ENCODE measurements at places on chromosomes 6 and 20.

DNA sequence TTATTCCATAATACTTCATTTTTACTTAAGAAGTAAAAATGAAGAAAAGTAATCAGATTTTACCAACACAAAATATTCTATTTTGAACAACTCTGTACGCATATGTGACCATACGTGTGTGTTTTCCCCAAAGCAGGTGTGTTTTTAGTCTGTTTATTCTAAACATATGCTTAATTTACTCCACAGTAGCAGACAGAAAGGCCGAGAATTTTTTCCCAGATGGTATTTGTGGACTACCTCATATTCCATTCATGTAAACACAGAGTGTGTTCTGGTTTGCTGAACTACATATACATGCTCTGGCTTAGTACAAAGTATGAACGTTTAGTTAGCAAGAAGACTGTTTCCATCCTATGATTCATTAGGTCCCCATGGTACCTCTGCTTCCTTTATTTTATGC lies 233.3 kb upstream of the RUNX2 start:
- no peak for DNase-seq

GRCh38 chr6:149079911-149080491 lies 237.5 kb upstream of the TAB2 start:
- no peak for DNase-seq

- no peak for DNase-seq
Observed at GRCh38 chr6:149129371-149130077, 188.0 kb upstream of the TAB2 start.

GRCh38 chr20:9789131-9789530 lies 49.7 kb downstream of the PAK5 start:
- no peak for DNase-seq

- no peak for DNase-seq
Observed at GRCh38 chr6:2866171-2866846, 24.6 kb upstream of the SERPINB1 start.

- peak; percentile 57 for DNase-seq
Observed at GRCh38 chr6:18601516-18602020, 214.4 kb downstream of the RNF144B start.

DNA sequence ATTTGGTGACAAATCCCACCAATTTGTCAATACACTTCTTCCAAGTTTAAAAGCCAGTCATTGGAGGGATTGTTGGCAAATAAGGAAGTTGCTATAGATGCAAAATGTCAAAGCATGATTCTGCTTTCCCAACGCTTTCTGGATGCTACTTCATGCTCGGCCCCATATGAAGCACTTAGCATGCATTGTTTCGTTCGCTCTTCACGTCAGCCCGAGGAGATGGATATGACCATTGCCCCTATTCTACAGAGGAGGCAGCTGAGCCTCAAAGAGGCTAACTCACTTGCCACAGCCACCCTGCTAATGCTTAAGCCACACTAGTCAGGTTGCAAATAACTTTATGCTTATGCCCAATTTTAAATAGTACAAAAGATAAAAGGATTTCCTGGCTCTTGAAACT lies 2.8 kb upstream of the NXT1 start:
- no peak for DNase-seq

GRCh38 chr6:148351309-148351708 lies 8.7 kb downstream of the SASH1 start:
- DNase-seq, result no peak

- no peak for DNase-seq
Observed at GRCh38 chr6:108904741-108905140, 56.5 kb downstream of the ARMC2 start.

DNA sequence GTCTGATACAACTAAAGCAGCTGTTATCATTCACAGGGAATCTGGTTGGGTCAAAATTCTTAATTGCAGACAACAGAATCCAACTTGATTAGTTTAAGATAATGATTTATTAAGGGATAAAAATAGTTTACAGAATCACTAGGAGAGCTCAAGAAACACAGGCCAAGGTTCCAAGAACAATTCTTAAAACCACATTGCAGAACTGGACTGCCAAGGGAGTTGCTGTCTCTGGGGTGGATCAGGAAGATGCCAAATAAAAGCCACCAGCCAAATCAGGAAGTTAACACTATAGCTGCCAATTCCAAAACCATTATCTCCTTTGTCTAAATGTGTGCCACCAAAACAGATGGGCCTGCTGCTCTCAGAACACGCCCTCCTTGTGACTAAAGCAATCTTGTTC lies 53.7 kb downstream of the NUDT3 start:
- no peak for DNase-seq

DNA sequence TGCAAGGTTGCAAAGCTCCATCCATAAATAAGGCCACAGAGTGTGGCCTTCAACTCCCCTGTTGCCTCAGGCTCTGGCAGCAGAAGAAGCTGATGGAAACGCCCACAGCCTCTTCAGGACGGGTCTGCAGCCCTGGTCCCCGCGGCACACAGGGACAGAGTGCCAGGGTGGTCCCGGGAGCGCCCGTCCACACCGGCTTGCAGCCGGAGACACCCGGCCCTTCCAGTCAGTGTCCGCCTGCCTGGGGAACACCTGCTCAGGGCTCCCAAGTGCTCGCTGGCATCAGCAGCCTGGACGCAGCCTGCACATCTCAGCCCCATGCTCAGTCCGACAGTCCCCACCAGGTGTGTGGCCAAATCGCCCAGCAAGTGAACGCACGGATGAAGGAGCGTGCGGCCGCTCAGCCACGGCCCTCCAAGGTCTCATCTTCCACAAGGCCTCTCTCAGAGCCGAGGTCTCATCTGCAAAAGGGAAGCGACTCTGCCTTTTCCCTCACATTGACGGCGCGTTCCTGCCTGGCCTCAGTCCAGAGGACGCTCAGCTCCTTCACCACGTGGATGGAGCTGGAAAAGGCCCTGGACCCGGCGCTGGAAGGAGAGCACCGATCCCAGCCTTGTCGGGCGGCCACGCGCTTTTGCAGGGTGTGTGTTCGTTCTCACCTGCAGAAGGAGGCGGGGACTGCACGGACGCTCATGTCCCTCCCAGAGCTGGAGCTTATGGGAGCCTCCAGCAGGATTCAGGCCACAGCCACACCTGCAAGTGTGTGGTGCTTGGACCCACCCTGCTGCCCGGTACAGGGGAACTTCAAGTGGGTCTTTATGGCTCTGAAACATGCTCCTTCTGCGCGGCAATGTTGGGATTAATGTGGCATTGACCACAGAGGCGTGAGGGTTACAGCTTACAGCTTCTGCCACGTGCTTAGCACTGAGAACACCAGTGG lies 180.4 kb downstream of the DLL1 start:
- DNase-seq, result no peak

- no peak for DNase-seq
Observed at GRCh38 chr6:53062169-53062539, 3.0 kb upstream of the FBXO9 start.

DNA sequence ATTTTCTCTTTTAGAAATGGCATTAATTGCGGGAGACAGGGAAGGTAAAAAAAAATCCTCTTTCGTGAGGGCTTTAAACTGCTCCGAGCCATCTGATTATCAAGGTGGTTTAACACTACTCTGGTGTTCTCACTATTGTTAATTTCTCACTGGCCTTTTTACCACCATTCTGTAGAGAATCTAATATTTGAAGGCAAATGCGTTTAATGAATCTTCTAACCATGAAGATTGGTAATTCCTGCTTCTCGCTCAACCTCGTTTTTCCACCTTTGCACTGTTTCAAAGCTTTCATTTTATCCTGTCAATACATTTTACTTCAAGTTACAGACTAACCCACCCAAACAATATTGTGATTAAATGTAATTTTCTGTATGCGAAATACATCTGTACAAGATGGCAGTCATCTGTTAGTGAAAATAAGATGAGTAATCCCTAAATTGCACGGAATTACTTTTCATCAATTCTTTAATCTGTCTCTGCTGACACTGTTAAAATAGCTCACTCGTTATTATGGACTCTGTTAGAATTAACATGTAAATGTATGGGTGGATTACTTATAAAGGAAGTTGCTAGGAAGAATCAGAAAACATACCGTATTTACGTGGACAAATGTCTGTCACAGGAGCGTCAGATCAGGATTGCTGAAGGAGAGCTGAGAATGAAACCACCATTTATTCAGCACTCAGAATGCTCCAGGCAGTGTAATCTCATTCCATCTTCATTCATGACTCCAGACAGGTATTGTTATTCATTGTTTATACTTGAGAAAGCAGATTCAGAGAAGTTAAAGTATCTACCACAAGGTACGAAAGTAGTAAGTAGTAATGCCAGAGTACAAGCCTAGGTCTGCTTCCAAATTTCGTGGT lies 1.1 kb upstream of the LCA5 start:
- peak; percentile 55 for DNase-seq

- DNase-seq, result no peak
Observed at GRCh38 chr20:43460172-43460829, 2.6 kb downstream of the SRSF6 start.

DNA sequence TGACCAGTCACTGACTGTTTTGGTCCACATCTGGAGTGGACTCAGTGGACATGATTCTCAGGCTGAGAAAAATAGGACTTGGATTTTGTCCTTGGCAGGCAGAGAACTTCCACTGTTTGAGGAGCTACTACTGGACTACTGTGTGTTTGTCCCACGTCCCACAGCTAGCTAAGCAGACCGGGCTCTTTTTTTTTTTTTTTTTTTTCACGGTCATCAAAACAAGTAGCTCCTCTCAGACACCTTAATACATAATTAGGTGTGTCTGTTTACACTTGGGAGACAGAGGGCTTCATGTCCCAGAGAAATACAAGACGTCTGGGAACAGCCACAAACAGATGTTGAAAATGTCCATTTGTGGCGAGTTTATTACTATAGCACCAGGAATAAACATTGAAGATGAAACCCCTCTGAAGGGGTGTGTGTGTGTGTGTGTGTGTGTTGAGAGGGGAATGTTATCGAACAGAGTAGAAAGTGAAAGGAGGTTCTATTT lies 155.0 kb upstream of the SUPT3H start:
- no peak for DNase-seq

DNA sequence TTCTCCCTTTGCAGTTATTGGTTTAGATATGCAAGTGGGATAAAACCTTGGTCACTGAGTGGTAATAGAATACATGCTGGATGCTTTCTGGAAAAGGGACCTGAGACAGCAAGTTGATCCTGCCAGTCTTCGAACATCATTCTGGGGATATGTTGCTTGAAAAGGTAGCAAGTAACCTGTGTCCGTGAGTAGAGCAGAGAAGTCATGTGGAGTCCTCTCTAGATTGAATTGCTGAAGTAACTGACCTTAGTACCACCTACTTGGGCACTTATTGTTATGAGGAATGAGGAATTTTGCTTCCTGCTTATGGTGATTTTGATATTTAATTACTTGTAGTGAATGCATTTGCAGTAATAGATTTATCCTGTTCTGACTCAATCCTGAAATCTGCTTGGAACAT lies 367.3 kb upstream of the IMPG1 start:
- no peak for DNase-seq

DNA sequence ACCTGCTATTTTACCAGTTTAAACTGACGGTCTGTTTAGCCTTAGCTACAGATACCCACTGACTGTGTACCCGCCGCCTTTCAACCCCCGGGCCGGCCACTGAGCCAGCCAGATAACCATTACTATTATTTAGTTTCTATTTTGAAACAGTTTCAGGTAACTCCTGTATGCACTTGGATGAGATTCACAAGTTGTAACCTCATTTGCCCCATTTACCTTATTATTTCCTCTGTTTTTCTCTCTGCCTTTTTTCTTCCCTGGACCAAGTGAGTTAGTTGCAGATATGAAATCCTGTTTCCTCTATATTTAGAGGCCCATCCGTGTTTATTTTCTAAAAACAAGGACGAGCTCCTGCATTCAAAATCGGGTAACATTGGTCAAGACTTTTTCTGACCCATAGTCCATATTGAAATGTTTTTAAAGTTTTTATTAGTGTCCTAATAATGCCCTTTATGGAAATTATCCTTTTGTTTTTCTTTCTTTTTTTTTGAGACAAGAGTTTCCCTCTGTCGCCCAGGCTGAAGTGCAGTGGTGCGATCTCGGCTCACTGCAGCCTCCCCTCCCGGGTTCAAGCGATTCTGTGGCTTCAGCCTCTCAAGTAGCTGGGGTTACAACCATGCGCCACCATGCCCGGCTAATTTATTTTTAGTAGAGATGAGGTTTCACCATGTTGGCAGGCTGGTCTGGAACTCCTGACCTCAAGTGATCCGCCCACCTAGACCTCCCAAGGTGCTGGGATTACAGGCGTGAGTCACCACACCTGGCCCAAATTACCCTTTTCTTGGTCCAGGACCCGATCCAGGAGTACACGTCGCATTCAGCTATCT lies 767 bp downstream of the AP5S1 start:
- no peak for DNase-seq

DNA sequence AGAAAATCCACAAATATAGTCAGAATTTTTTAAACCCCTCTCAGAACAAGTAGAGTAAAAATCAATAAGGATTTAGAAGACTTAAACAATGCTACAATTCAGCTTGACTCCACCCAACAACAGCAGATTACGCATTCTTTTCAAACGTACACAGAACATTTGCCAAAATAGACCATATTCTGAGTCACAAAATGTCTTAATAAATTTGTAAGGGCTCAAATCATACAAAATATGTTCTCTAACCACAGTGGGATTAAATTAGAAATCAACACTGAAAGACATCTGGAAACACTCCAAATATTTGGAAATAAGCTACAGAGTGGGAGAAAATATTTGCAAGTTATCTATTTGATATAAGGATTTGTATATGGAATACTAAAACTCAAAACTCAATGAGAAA lies 164.2 kb upstream of the AKAP12 start:
- no peak for DNase-seq

DNA sequence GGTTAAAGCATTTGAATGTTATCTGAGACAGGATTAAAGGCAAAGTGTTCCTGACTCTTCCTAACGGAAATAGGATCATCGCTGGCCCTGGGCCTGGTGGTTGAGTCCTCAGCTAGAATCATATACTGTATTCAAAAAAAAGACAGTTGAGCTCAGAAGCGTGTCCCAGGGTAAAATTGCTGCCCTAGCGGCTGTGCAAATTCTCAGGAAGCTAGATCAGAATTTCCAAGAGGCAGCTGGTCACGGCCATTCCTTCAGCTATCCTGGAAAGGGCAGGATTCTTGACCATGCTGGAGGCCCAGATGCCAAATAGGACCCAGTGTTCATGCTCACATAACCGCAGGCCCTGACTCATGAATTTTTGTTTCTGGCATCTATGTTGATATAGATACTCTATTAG lies 67.4 kb downstream of the STMND1 start:
- DNase-seq, result no peak

DNA sequence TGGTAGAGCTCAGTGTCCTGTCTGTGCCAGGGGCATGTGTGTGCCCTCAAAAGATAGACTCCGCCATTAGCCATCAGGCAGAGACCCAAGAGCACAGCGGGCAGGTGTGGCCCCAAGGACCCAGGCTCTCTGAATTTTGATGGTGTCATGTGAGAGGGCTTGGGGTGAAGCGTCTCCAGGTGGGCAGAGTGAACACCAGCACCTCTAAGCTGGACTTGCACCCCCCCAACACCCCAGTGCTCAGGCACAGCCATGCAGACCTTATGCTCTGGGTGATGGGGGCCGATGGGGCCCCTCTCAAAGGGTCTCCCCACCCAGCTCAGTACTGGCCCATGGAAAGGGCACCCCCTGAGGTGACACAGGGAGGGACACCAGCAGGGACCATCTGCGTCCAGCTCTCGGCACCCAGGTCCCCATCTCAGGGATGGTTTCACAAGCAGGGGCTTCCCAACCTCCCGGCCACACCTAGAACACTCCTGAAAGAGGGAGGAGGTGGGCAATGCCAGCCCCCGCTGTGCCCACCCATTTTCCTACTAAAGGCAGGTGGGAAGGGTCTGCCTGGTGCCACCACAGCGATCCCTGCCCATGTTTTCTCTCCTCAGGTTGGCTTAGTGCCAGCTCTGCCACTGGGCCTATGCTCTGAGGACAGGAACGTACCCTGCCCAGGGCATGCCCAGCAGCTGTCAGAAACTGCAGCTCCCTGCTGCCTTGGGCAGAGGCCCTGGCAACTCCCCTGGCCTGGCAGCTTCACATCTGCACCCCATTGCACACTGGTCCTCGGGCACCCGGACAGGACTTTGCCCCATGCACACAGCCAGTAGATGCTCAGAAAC lies 3.5 kb downstream of the CST7 start:
- DNase-seq, result peak; percentile 34
